ENCODE measurements at places on chromosomes 1 and 21.

DNA sequence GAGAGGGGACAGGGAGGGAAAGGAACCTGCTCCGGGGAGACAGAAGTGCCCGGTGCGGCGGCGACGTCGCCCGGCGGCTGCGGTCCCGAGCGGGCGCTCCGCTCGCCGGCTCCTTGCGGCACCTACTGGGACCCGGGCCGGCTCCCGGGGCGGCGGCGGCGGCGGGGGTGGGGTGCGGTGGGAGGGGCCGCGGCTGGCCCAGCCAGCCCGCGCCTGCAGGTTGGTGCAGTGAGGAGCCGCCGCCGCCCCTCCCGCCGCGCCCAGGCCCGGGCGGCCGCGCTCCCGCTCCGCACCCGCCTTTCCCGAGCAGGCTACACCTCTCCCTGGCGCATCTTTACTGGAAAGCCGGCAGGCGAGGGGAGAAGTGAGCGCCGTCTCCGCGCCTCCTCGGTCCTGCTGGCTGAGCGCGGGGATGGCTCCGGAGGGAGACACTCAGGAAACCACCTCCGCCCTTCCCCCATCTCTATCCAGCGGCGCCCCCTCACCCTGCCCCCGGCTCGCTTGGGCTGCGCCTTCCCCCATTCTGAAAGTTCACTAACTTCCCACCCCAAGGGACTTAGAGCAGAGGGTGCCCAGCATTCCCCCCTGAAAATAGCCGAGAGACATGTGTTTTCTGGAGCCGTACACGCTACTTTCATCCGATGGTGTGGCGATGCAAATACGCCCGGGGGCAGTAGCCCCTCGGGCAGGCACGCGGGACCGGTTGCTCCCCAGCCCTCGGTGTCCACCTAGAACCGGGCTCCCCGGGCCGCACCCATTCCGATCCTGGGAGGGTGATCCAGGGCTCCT is at the start of gene PLD5:
TSS of gene PLD5 (minus strand) at position 127 of the 789 bp plus-strand sequence.
- no peak for DNase-seq

GRCh38 chr1:81477710-81478109 is 323.0 kb upstream of the ADGRL2 start:
- no peak for DNase-seq

- no peak for DNase-seq
Observed at GRCh38 chr1:7620196-7620595, 150.9 kb upstream of the VAMP3 start.

DNA sequence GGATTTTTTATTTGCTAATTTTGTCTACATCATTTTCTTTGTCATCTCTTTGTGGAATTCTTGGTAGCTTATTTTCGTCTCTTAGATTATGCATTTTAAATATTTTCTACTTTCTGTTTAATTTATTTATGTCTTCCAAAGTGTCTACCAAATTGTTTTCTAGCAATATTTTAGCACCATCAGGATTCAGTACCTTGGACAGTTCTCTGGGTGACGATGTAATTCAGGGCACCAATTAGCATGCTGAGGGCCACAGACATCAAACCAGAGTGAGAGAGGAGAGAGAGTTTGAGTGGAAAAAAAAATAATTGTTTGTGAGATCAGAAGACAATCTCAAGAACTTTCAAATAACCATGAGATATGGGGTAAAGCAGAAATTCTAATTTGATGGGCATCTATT is 169.8 kb upstream of the CXADR start:
- no peak for DNase-seq

GRCh38 chr1:30995990-30996612 is 69.4 kb downstream of the PUM1 start:
- no peak for DNase-seq

DNA sequence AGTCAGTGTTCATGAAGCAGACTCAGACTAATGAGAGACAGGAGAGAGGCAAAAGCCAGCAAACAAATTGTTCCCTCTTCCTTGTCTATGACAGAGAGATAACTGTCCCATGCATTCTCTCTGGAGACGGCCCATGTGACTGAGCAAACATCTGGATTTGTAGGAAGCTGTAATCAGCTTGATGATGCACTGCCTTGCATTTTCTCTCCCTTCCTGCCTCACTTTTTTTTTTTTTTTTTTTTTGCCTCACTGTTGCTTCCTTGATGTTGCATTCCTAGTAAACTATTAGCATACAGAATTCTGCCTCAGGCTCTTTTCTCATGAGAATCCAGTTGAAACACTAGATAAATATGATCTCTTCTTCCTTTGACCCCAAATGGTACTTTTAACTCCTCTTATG is 134.5 kb downstream of the HHIPL2 start:
- no peak for DNase-seq

GRCh38 chr21:44429894-44430293 is 25.4 kb upstream of the LRRC3 start:
- DNase-seq, result no peak

DNA sequence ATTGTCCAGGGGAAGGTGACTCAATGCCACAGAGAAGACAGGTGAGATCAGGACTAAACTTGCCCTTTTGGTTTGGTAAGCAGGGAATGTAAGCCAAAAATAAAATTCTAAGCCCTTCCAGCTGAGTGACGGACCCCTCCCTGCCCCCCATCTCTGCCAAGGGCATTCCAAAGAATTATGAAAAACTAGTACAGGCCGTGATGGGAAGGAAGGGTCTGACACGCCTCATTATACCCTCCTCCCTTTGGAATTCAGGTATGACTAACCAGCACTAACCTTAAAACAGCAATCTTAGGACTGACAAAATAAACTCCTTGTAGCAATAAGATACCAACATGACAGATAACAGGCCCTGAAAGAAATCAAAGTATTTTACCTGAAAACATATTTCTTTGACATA is 99.6 kb downstream of the GABPA start:
- no peak for DNase-seq

GRCh38 chr1:202575918-202576653 is 134.2 kb downstream of the SYT2 start:
- DNase-seq, result no peak

GRCh38 chr1:2019571-2020309 is 595 bp downstream of the GABRD start:
- no peak for DNase-seq

DNA sequence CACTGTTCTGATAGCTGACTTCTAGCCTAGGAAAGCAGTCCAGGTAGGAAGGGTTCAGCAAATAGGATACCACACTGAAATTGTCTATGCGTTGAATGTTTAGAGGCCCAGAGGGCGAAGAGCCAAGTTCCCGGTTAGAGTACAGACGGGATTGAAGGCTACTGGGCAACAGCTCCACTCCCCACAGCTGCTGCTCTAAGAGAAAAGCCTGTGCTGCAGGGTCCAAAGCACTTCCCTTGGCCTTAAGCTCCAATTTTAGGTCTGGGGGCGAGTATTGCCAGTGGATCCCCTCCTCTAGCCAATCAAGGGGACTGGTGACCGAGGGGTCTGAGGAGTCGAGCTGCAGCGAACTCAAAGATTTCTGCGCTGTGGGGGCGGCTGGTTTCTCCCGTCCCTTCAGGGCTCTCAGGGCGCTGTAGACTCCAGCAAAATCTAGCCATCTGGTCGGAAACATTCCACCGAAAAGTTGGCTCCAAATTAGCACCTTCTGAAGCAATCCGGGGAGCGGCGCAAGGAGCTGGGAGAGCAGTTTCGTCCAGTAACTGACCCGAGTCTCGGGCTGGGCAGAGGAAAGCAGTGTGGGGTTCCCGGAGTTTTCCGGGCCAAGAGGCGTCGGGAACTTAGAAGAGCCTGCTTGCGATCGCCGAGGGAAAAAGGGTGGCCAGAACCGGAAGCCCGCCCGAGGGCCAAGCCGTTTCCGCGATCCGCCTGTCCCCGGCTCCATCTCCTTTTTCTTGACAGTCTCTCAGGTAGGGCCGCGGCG is 748 bp downstream of the PPP1R15B start:
- DNase-seq, result peak; percentile 17

DNA sequence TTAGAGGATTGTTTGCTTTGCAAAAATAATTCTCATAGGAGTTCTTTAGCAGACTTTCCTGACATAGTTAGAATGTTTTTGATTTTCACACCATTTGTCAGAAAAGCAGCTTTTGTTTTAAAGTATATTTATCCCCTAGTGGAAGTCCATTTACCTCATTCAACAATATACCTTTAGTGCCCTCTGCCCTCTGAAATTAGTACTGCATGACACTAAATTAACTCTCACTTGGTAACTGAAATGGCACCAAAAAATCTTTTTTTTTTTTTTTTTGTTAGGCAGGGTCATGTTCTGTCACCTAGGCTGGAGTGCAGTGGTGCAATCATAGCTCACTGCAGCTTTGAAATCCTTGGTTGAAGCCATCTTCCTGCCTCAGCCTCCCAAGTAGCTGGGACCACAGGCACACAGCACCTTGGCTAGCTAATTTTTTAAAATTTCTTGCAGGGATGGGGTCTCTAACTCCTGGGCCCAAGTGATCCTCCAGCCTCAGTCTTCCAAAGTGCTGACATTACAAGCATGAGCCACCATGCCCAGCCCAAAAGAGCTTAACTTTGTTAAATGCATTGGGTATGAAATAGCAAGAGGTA is 13.6 kb downstream of the LRRC42 start:
- no peak for DNase-seq

GRCh38 chr1:37073854-37074379 is 39.6 kb upstream of the GRIK3 start:
- DNase-seq, result no peak

GRCh38 chr21:37165586-37165985 is 92.5 kb downstream of the TTC3 start:
- no peak for DNase-seq

DNA sequence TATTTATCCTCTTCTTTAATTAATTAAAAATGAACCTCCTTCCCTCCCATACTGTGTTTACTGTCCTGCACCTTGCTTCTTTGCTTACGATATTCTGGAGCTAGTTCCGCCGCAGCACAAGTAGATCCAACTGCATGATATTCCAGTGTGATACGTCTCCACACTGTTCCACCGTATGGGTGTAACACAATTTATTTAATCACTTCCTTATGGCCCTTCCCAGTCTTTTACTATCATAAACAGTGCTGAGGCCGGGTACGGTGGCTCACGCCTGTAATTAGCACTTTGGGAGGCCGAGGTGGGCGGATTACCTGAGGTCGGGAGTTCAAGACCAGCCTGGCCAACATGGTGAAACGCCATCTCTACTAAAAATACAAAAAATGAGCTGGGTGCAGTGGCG is 25.7 kb downstream of the CNST start:
- DNase-seq, result no peak

DNA sequence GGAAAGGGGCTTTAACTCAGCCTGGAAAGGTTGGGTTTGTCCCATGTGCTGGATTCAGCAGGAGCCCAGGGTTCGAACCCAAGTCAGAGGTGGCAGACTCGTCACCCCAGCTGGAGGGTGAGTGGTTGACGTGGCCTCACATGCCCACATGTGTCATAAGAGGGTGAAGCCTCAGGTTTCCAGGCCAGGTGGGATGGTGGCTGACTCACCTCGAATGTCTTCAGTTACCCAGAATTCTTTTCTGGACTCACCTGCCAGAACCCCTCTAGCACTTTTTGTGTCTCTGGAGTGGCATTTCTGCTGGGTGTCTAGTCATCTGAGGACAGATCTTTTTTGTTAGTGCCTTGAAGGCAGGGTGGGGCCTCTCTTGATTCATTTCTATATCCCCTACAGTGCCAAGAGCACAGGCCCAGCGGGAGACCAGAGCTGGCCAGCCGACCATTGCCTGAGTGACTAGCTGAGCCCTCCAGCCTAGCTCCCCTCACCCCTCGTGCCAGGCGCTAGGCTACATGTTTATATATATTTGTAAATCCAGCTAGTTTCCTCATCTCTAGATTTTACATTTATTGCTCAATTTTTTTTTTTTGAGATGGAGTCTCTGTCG is 28.1 kb downstream of the IL6R start:
- peak; percentile 54 for DNase-seq

DNA sequence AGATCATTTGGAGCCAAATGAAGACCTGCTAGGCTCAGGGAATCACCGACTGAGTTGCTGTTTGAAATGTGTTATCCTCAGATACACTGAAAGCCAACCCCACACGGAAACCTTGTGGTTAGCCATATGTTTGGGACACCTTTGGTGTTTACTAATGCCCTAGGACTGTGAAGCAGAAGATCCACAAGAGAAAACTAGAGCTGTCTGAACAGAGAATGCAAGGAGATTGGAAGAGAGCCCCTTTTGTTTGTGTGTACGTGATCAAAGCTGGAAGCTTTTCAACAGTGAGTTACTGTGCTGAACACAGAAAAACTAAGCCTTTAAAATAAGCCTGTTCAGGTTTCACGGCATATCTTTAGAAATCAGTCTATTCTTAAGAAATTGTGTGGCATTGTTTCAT is 908.2 kb upstream of the ADGRL2 start:
- DNase-seq, result no peak

DNA sequence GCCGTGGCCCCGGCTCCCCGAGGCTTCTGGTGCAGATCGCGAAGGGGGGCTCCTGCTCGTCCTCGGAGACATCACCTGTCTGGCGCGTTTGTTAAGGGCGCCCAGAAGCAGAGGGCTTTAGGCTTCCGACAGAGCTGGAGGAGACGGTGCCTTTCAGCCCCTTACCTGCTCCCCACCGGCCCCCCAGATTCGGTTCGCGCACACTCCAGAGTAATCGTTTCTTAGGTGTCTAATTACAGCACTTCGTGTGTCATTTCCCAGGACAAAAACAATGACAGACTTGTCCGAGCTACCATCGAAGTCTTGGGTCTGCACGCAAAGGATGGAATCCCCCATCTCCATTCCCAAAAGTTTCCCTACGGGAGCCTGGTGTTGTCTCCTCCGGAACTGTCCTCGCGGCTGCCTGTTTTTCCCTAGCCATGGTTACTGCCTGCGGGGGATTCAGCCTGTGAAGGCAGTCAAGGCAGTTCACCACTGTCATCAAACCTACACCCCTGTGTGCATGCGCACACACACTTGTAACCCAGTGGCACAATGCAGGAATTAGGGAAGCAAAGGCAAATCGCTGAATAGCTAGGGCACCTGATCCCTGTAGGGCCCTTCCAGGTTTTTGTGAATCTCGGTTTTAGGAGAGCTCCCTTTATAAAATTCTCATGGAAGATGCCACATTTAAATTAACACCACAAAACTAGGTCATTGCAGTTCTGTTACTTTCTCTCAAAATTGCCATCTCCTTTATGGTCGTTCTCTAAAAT is 738 bp upstream of the CDC42BPA start:
- DNase-seq, result no peak

DNA sequence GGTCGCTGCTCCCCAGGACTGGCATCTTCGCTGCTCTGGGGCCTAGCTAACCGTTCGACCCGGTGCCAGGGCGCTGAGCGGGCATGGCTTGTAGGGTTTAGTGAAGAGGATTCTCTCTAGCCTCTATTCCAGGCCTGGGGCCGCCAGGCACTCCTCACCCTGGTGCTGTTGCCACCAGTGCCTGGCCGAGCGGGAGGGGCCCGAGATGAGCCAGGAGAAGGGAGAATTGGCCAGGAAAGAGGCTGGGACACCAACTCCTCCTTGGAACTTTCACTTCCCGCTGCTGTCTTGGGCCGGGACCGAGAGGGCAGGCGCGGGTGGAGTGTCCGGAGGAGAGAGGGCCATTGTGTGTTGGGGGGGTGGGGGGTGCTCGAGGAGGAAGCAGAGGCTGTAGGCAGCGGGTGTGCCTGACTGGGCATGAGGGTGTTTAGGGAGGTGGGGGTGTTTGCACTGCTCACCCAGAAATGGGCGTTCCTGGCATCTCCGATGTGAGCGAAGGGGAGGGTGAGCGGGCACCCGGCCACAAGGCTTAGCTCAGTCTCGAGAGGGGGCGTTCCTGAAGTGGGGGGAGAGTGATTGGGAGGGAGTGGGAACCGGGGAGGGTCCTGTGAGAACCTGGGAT is 772 bp downstream of the ADAM15 start:
- peak; percentile 54 for DNase-seq

- DNase-seq, result no peak
Observed at GRCh38 chr1:177163844-177164379, 600 bp downstream of the ASTN1 start.

- DNase-seq, result no peak
Observed at GRCh38 chr1:21280011-21280471, 10.2 kb downstream of the ECE1 start.

GRCh38 chr21:22691658-22692057 is 1693.4 kb downstream of the NCAM2 start:
- no peak for DNase-seq

Data from activated naive CD4-positive, alpha-beta T cell treated with anti-CD3 and anti-CD28 coated beads, Interleukin-2, amount 50 U/mL, for 16 hours (primary cell).